ENCODE measurements at places on chromosomes 7 and 10.
A peak's percentile ranks its signal among the peaks of the same experiment; 100 is the strongest.

GRCh38 chr7:80287400-80288174 is 153.0 kb downstream of the GNAI1 start:
- DNase-seq: peak; percentile 72

DNA sequence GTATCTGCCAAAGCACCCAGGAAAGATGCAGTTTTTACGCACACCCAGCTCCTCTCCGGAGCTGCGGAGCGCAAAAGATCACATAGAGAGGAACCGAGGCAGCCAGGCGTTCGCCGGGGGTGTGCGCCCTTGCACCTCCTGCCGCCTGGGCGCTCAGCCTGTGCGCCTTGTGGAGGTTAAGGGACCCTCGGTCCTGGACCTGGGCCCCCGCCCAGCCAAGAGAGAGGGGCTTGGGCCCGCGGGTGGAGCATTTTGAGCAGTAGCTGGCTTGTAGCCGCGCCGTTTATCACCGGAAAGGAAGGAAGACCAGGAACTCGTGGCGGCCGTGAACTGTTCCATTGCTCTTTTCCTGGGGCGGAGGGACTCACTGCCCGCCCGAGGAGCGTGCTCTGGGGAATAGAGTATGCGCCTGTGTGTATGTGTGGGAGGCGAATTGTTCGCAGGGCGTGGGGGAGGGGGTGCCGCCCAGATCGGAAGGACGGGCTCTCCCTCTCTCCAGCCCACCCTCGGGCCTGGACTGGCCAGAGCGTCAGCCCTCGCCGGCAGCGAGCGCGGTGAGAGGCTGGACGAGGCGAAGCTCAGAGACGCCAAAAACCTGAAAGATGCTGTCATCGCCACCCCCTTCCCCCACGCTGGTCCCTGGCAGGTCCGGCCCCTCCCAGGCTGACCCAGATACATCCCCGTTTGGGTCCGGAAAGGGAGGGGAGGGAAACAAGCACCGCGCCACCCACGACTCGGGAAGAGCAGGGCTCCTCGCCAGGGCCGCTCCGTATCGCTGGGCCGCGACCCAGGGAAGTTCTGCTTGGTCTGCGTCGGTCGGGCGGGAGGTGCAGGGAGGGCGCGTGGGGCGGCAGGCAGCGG is 1.2 kb upstream of the WNT2 start:
- peak; percentile 23 for DNase-seq

- DNase-seq: peak; percentile 49
These were observed 18.6 kb upstream of the DLX5 start for GRCh38 chr7:97043281-97043680.

- peak; percentile 30 for DNase-seq
These were observed 107.3 kb downstream of the SMURF1 start for GRCh38 chr7:99036546-99037111.

DNA sequence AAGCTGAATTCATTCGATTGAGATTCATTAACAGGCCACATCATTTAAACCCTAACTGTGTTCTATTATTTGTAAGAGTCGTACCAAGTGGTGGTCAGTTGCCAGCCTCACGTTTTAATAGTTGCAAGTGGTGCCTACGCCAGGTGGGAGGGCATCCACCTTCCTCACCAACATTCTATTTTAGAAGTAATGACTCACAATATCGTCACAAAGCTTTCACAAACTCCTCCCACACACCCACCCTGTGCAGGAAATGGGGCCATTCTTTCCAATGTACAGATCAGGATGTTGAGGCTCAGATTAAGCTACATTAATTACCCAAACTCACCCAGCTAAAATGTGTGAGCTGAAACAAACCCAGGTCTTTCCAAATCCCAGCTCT is 77.3 kb upstream of the SAMD8 start:
- peak; percentile 10 for DNase-seq

DNA sequence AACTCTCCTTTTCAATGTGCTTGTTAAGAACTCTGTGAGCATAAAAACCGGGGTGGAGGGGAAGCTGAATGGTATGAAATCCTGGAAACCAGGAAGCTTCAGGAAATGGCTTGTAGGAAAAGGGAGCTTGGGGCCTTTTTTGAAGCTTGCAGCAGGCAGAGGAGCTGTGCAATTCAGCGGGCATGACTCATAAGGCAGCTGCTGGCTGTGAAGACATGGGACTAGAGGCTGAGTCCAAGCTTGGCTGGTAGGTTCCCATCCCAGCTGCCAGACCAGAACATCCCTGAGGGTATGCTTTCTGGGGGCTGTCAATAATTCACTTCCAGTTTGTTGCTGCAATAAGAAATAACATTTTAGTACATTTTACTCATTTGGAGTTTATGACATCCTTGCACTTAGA is 36.8 kb upstream of the CDC14C start:
- DNase-seq: peak; percentile 56

GRCh38 chr7:82393076-82393839 is 50.3 kb downstream of the CACNA2D1 start:
- no peak for DNase-seq

DNA sequence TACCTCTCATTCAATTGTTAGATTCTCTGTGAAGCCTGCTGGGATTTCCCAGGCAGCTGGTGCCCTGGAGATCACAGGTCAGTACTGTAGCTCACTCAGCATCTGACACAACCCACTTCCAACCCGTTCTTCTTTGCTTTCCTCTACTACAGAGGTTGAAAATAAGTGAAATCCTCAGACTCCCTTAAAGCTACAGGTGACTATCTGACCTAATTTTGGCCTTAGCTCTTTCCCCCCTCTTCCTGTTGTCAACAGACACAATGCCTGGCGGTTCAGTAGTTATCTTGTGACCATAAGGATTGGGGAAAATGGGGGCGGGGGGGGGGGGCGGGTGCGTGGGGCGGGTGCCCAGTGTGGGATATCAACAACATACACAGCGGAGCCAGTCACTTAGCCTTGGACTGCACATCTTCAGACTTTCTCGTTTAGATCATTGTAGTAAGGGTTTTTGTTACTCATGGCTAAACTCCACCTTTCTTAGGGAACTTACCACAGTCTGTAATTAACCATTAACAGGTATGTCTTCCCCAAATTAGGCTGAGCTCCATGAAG is 37.8 kb downstream of the MTPN start:
- DNase-seq: no peak

- peak; percentile 82 for DNase-seq
These were observed 74.0 kb upstream of the CUX1 start for GRCh38 chr7:101743241-101743994.

GRCh38 chr7:151429237-151429559 is 10.7 kb downstream of the CRYGN start:
- DNase-seq: no peak

DNA sequence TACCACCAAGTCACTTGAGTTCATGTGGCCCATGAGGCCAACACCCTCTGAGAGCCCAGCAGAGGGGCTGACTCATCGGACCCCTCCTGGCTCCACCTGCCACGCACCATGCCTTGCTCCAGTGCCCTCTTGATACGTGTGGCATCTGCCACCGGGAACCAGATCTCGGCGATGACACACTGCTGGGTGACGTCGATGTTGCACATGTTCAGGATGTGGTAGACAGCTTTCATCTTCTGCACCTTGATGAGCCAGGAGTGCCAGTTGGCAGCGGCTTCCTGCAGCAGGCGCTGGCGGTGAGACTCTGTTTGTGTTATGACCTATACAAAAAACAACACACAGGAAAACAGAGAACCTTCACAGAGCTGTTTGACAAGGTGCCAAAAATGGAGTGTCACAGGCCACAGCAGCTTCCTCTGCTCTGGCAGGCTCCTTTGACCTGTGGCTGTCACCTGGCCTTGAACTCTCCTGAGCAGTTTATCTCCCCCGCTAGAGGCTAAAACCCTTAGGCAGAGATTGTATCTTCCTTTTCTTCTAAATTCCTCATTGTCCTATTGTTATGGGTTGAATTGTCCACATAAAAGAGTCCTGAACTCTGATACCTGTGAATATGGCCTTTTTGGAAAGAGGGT is 45.2 kb upstream of the TMEM213 start:
- peak; percentile 81 for DNase-seq

GRCh38 chr10:110815354-110816004 is 56.2 kb upstream of the PDCD4 start:
- DNase-seq: no peak

DNA sequence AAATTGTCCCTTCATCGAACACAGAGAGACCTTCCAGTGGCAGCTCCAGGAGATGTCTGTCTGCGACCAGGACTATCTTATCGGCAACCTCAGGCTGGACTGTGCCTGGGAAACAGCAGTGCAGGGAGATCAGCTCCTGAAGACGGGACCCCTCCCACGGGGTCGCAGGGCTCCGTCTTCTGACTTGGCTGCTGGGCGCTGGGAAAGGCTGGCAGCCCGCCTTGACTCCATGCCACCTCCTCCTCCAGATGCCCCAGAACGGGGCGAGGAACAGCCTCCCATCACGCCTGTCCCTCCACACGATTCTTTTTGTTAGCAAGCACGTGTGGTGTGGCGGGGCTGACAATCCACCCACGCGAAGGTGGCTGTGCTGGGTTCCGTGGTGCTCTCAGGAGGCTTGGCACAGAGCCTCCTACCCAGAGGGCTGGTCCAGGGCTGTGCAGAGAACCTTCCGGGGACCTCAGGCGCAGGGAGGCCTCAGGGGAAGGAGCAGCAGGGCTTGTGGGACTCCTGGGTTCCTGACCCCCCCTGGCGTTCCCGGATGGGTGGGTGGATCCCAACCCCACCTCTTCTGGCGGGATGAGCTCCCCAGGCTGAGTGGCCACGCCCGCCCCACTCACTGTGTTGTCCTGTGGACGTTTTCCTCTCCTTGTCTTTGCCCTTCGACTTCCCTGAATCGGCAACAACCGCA is 47.6 kb upstream of the NKX6-2 start:
- DNase-seq: no peak

- DNase-seq: no peak
These were observed 167.9 kb downstream of the DIP2C start for GRCh38 chr10:521261-522250.

DNA sequence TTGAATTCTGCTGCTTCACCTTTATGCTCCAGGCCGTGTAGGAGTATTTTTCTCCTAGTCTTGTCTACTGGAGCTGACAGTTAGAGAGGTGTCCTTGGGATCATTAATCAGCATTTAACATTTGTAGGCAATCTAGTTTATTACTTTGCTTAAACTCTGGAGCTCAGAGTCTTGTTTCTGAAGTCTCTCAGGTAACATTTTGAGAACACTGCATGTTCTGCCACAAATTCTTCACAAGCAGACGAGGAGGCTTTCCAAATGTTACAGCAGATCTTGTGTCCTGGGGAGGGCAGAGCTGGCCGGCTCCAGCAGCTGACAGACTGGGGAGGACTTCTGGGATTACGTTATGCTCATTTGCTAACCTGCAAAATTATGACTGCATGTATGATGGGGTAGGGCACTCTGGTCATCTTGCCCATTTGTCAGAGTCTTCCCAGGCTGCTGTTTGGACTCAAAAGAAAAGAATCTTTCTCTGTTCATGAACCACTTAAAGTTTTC is 50.5 kb downstream of the GALNT17 start:
- DNase-seq: no peak

DNA sequence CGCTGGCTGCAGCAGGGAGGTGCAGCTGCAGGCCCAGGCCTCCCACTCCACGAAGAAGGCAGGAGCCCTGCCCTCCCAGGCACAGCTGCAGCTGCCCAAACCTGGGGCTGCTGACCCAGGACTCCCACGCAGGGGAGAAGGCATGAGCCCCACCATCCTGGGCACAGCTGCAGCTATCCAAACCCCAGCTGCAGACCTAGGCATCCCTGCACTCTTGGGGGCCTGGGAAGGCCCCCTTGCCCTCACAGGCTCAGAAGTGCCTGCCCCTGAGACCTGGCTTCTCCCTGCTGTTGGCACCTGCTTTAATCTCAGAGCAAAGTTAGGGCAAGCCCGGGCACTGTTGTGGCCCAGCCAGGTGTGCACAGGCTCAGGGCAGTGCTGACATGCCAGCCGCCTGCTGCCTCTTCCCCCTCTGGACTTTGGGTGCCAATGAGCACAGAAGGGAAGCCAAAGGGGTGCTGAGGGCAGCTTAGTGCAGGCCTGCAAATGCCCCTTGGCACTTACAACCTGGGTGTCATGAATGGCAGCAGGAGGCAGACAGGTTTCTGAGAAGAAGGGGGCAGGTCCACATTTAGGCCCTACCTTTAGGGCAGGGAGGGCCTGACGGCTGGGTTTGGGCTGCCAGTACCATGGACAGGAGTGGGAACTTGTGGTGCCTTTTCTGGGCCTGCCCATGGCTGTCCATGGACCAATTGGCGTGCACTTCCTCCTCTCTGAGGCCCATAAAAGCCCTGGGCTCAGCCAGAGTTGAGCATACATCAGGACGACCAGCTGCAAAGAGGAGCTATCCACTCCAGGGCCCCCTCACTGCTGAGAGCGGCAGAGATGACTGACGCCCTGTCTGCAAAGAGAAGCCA is 31.1 kb downstream of the CRTAC1 start:
- no peak for DNase-seq

- peak; percentile 9 for DNase-seq
These were observed 31.8 kb upstream of the LSM8 start for GRCh38 chr7:118152149-118152548.

DNA sequence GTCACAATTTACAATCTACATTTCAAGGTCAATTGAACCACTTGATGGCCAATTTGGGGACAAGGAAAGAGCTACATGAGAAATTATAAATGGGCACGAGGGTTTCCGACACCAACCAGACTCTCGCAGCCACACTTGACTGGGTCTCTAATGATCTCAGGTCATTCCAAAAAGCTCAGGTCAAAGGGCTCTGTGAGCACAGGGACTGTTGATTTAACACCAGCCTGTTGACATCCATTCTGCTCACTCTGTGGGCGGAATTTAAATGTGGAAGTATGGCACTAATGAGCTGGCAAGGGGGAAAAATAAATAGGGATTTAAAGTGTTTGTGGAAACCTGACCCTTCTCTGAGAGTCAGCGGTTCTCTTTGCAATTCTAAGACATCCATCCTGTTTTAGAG is 810.7 kb upstream of the AUTS2 start:
- no peak for DNase-seq

DNA sequence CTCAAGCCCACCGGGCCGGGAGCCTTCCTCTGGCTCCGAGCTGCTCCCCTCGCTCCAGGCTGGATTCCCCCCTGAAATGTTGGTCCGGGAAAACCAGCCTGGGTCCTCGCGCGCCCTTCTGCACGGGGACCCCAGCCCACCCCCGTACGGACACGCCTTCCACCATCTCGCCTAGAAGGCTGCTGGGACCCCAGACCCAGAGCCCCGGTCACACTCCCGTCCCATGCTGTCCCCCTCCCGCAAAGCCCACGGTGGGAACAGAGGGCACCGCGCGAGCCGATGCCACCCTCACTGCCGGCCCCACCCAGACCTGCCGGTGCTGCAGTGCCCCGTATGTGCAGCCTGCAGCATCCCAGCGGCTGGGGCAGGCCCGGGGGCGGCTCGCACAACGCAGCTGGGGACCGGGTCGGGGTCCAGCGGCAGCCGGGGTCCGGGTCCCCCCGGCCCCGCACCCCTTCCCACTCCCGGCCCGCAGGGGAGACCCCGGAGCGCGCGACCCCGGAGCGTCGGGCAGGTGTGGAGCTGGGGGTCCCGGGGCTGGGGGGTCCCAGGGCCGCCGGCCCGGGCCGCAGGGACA is 871 bp downstream of the SPOCK2 start:
- DNase-seq: no peak

Measured in epithelial cell of esophagus (primary cell).